ENCODE measurements at places on chromosomes 7 and 10.
A peak's percentile ranks its signal among the peaks of the same experiment; 100 is the strongest.

- peak; percentile 34 for DNase-seq
Observed at GRCh38 chr10:21406595-21407193, 118.8 kb downstream of the SKIDA1 start.

DNA sequence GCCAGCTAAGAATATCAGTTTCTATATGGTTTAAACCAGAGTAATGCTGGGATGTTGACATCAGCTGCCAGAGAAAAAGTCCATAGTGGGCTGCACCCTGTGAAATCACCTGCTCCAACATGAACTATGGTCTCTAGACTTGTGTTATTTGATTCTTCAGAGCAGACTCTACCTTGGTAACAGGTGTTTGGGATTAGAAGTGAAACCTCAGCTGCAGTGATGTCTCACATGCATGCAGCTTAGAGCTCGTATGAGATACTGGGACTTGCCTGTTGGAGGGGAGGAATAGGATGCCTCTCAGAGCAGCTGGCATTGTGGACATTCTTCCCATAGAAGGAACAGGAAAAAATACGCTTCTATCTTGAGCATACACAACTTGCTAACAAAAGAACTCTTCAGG is 287.1 kb upstream of the CSTF2T start:
- DNase-seq: no peak

DNA sequence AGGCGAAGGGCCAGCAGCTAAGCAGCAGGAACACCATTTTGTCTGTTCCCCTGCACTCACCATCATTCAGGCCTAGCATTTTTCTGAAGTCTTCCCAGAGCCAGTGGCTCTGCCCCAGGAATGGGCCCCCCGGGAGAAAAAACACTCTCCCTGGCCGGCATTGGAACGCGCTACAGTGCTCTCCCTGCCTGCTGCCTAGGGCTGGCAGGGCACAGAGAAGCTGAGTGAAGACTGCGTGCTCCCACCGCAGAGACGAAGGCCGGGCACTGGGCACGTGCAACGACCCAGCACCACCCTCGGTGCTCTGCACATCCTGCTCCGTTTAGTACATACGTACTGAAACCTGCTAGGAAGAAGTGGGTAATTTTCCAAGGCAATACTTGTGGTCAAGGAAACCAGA is 34.4 kb downstream of the HSPA12A start:
- DNase-seq: no peak

GRCh38 chr7:16609842-16610450 is 35.6 kb downstream of the ANKMY2 start:
- DNase-seq: no peak

- DNase-seq: no peak
Observed at GRCh38 chr10:132296666-132297443, 10.9 kb downstream of the STK32C start.

GRCh38 chr10:3095373-3096139 is 28.2 kb downstream of the PFKP start:
- peak; percentile 98 for DNase-seq
